ENCODE measurements at places on chromosomes 5 and 9.

GRCh38 chr5:40410231-40410861 lies 269.4 kb upstream of the PTGER4 start:
- DNase-seq, result peak; percentile 64

GRCh38 chr9:127788337-127789011 lies 2.6 kb downstream of the CDK9 start:
- DNase-seq, result no peak

GRCh38 chr9:89941875-89942274 lies 337.1 kb downstream of the GADD45G start:
- DNase-seq, result peak; percentile 75

DNA sequence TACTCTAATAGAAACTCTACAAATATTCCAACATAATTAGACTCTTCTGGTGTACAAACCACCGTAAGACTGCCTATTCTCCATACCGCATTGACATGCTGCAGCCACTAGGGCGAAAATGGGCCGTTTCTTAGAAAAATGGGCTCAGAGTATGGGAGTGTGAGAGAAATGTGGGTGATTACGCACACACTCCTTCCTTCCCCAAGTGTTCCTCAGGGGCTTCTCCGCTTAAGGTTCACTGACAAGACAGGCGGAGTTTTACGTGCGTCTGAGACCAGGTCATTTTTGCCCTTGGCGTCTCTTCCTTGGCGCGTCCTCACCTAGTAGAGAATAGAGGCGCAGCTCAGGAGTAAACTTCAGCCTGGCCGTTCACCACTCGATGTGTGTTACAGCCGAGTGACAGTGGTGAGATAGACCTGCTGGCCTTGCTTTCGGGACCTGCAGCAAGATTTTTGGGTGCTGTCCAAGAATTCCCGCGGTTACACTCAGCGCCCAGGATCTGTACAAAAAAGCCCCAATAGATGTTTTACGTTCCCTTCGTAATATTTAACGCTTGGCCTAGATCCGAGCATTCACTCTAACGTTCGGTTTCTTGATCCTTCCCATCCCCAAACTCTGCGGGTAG lies 1.8 kb upstream of the NTRK2 start:
- no peak for DNase-seq

GRCh38 chr9:98992107-98992884 lies 48.6 kb downstream of the COL15A1 start:
- no peak for DNase-seq

- no peak for DNase-seq
Observed at GRCh38 chr9:69264526-69264925, 60.5 kb upstream of the ENTREP1 start.
